ENCODE measurements at places on chromosomes 7 and 10. TPM values are rescaled to one million over a fixed set of nuclear protein-coding genes. Genes with fewer than 3 reads are reported as not detected.

Gene OPALIN
- not detected for polyA plus RNA-seq

Gene DPP6
- 61.2 TPM for polyA plus RNA-seq

GRCh38 chr10:79238606-79239005 lies 108.7 kb upstream of the PPIF start:
- DNase-seq = no peak

DNA sequence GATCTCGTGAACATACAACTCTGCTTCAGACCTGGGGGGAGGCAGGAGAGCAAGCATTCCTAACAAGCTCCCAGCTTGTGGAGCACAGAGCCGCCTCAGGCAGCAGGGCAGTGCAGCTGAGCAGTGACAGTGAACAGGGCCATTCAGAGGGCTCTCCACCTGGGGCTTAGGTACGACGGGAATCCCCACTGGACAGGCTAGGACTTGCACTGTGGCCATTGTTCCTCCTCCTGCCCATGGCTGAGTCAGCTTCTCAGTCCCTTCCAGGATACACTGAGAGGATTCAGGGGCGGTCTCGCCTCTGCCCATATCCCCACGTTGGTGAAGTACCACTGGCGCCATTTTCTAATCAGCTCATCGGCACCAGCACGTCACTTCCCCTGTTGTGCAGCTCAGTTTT lies 71.1 kb downstream of the FIGNL1 start:
- DNase-seq = no peak

Gene LIPM
- not detected for polyA plus RNA-seq

GRCh38 chr10:10967581-10968256 lies 50.0 kb upstream of the CELF2 start:
- no peak for DNase-seq

DNA sequence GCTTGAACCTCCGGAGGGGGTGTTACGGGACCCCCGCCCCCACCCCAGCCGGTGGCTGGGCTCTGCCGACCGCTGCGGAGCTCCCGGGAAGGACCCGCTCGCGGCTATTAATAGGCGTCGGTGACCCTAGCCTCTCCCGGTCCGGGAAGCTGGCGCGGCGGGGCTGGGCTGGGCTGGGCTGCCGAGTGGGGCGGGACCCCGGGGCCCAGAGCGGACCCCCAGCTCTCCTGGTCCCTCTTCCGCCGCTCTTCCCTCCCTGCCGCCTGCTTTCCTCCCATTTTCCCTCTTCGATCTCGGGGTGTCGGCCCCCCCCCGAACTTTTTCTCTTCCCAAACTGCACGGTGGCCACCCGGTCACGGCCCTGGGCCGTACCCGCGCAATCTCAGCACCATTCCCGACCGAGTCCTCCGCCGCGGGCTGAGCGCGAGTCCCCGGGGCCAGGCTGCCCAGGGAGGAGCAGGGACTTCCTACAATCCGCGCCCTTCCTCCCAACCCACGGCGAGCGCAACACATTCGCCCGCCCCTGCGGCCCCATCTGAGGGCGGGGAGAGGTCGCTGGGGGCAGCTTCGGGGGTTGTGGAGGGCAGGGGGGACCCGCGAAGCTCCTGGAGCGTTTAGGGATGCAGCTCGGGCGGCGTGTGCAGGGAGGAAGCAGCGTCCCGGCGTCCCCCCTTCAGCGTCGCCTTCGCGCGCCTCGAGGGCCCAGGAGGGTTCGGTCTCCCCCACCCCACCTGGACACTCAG lies 3.1 kb upstream of the ELFN1 start:
- no peak for DNase-seq

DNA sequence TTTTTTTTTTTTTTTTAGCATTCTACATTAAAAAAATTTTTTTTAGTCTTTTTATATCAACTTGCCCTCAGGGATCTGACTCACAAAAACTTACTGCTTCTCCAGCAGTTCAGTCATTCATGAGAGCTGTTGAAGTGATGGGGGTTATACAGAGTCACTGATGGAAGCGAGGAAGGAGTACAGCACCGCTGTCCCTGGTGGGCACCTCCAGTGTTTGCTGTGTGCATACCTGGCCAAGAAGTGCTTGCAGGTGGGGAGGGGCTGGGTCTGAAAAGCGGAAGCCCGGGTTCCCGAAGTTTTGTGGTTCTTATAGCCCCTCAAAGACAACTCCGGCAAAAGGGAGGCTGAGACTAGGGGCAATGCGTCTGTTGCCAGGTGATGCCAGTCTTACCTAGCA lies 46.2 kb downstream of the MINDY4 start:
- no peak for DNase-seq

Gene KIF5B
- polyA plus RNA-seq = 147 TPM

DNA sequence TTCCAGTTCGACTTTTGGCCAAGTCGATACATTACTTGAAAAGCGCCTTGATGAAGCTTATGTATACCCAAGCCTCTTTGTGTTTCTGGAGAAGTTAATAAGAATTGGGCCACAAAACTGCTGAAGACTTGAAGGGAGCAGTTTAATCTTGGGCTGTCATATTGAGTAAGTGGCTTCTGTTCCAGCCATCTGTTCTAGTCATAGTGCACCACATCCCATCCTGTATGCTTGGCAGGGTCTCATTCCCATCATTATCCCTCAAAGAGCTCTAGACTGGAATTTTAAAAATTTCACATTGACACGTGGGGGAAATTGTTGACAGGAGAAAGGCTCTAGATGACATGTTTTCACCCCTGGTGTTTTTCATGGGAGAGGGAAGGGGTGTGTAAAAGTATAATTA lies 196.6 kb upstream of the PLPP4 start:
- no peak for DNase-seq

DNA sequence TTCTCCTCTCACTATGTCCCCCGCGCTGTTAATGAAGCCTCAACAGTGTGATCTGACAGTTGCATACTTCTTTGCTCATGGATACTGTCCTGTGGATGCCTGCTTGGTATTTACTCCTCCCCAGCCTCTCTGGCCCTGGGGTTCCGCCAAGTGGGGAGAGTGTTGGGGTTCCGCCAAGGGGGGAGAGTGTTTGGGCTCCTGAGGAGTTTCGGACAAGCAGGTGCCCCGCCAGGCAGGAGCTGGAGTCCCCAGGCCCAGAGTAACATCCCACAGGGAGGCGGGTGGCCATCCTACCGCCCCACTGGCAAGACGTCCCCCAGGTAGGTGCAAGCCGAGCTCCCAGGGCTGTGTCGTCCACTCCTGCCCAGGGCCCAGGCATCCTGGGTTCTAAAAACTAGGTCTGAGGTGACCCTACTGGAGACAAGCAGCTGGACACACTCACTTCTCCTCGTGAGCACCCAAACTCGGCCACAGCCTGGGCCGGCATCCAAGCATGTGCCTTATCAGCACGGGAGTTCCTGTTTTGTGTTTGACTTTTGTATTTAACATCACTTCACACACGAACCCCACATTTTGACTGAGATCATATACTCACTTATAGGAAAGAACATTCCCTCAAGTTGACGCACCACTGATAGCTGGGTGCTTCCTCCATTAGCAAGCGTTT lies 34.2 kb downstream of the CAMK2B start:
- peak; percentile 64 for DNase-seq

DNA sequence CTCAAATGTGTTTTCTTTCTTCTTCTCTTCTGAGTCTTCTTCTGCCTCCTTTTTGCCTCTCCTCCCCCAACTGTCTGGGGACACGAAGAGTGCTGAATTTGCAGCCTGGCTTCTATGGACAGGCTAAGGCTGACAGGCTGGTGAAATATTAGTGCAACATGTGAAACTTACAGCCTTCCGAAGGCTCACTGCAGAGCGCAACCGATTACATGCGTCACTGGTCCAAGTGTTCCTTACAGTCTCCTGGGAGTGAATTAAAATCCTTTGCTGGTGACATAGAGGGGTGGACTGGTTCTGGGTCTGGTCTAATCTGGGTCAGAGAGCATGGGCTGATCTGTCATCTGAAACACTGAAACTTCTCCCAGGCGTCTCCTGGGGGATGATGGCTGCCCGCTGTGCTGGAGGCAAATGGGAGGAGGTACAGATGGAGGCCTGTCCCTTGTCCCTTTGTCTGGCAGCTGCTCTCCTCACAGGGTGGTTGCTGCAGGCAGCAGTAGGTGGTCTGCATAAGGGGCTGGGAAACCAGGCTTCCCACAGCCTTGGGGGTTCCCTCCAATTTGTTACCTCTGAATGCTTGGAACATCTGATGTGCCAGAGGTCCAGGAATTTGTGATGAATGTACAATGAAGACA lies 143.8 kb upstream of the BMPER start:
- DNase-seq = no peak

Gene PAPOLB
- polyA plus RNA-seq = 0.16 TPM

Gene TEX36
- not detected for polyA plus RNA-seq

GRCh38 chr10:103811463-103811862 lies 43.9 kb downstream of the SH3PXD2A start:
- no peak for DNase-seq

DNA sequence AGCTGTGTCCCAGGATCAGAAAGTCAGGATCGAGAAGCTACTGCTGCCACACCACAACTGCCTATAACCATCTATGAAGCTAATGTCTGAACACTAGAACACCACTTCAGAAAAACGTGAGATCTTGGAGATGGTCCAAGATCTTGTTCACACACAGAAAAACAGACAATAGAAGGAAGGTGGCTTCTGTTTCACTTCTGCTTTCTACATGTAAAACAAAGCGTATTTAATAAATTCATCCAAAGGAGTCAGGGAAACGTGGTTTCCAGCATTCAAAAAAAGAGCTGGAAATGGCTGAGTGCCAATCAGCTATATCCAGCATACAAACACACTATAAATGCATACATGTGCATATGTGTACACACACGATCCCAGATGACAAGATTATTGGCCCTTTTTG lies 70.2 kb upstream of the CCDC71L start:
- DNase-seq = no peak

DNA sequence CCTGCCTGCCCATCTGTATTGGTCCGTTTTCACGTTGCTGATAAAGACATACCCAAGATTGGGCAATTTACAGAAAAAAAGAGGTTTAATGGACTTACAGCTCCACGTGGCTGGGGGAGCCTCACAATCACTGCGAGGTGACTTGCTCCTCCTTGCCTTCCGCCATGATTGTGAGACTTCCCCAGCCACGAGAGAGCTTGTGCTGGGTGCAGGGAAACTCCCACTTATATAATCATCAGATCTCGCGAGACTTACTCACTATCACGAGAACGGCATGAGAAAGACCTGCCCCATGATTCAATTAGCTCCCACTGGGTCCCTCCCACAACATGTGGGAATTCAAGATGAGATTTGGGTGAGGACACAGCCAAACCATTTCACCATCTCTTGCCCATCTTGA lies 111.8 kb downstream of the MYL10 start:
- no peak for DNase-seq

Gene TDRD1
- polyA plus RNA-seq = 0.04 TPM

GRCh38 chr10:102300278-102300843 lies 55.0 kb downstream of the GBF1 start:
- DNase-seq = no peak

- DNase-seq = no peak
Measured at GRCh38 chr7:106365252-106366005, 80.6 kb upstream of the NAMPT start.

Gene CASTOR2
- polyA plus RNA-seq = 4.9 TPM

Gene HTR5A
- not detected for polyA plus RNA-seq

Measured in right renal pelvis (tissue), 4 donors.